Stimulated activated naive CD4-positive, alpha-beta T cell treated with Interleukin-2 at 50 U/mL for 16 hours (primary cell): ENCODE measurements at places on chromosomes 5 and 9.

- DNase-seq = no peak
Measured at GRCh38 chr9:614431-614830, 227.1 kb upstream of the DMRT1 start.

DNA sequence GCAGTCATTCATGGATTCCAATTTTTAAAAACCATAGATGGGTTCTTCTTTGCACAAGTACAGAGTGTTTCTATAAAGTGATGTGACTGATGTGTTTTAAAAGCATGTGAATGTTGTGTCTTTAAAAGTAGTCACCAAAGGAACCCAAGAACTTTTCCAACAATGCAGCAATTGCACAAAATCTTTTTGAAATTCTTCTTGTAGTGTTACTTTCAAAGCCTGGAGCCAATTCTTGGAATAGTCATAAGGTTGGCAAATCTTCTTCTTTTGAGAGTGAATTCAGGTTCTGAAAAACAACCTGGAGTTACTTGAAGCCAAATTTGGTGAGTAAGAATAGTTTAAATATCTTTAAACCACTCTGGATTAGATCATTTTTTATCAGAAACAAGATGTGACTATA lies 10.5 kb downstream of the GRAMD2B start:
- DNase-seq = no peak

DNA sequence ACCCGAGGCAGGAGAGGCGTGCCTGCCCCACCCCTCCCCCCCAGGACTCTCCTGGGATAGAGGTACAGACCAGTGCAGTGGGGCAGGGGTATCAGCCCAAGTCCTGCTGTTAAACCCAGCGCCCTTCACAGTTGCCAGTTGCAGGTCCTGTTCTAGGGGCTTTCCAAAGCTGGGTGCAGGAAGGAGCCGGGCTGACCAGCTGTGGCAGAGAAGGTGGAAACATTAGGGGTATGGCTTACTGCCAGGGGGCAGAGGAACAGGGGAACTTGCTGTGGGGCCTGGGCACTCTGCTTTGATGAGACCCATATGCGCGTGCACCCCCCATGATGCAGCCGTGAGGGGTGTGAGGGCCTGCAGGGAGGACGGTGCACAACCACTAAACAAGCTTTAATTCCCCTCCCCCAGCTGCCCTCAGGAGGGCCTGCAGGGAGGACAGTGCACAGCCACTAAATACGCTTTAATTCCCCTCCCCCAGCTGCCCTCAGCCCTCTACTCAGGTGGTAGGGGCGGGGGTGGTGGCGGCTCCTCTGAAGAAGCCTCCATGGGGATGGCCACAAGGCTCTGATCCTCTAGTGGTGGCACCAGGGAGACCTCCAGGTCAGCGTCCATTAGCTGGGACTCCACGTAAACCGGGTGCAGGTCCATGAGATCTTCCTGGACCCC lies 766 bp upstream of the LRRC26 start:
- no peak for DNase-seq

DNA sequence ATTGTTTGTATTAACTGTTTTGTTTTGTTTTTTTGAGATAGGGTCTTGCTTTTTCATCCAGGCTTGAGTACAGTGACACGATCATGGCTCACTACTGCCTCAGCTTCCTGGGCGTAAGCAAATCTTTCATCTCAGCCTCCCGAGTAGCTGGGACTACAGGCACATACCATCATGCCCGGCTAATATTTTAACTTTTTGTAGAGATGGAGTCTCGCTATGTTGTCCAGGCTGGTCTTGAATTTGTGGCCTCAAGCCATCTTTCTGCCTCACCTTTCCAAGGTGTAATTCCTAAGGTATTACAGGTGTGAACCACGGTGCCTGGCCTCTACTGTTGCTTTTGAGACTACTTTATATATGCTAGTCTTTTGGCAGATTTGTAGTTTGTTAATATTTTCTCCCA lies 8.4 kb downstream of the RCL1 start:
- DNase-seq = no peak

GRCh38 chr9:126152622-126153362 lies 173.8 kb upstream of the MVB12B start:
- DNase-seq = no peak

DNA sequence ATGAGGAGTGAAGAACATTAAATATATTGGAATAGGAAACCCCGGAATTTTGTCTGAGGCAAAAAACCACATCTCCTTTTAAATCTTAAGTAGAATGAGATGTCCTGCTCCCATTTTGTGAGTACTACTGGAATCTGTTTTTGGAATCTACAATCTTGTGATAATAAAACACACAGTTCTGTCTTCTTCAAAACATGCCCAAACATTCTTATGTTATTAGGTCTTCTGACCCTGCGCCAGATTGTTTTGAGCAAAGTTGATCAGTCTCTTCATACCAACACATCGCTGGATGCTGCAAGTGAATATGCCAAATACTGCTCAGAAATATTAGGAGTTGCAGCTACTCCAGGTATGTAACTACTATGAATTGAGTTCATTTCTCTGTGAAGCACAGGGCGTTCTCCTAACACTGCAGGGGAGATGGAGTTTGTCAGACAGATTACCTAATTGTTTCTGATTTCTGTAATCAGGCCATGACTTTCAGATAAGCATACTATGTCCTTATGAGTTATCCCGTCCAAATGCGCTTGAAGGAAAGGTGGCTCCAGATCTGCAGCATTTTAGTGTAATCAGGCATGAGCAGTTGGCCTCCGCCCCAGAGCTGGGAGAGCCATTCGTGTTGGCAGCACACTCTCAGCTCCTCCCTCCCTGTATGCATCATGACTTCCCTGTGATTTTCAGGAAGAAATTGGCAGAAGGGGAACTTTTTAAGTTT lies 88.0 kb downstream of the NLN start:
- no peak for DNase-seq

DNA sequence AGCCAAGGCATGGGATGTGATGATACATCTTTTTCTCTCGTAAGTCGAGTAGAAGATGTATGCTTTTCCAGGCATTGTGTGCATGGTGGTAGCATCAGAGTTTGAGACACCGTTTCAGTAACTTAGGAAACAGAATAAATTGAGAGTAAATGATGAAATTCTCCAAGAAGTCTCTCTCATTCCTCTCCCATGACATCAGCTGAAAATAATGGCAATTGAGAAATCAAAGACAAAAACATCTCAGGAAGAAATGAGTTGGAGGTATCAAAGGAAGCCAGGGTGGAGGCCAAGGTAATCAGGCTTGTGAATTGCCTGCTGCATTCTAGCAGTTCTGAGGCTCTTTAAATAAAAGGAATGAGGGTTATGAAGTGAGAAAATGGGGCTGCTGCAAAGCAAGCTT lies 53.9 kb downstream of the SGCD start:
- no peak for DNase-seq

DNA sequence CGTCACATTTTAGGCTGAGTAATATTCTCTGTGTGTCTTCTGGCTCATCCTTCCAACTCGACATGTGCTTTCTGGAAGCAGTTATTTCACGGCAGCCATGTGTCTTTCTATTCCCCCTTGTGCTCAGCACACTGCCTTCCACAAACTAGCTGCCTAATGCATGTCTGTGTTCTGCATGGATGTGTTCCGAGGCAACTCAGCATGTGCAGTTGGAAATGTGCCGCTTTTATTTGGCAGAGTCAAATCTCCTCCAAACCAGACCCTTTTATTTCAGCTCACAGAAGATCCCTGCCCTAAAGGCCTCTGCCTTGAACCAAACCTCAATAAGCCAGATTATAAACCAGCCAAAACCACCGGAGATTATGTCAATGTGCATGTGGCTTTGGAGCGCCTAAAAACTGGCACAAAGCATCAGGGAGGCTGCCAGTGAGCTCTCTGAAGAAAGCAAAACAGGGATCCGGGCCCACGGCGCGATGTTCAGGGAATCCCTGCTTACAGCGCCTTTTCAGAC lies 360.2 kb downstream of the DEPDC1B start:
- no peak for DNase-seq
